ENCODE measurements at places on chromosomes 1 and 21.

GRCh38 chr1:171397851-171398469 lies 84.0 kb downstream of the FMO4 start:
- DNase-seq: no peak

GRCh38 chr1:20552728-20553445 lies 514 bp downstream of the FAM43B start:
- no peak for DNase-seq

DNA sequence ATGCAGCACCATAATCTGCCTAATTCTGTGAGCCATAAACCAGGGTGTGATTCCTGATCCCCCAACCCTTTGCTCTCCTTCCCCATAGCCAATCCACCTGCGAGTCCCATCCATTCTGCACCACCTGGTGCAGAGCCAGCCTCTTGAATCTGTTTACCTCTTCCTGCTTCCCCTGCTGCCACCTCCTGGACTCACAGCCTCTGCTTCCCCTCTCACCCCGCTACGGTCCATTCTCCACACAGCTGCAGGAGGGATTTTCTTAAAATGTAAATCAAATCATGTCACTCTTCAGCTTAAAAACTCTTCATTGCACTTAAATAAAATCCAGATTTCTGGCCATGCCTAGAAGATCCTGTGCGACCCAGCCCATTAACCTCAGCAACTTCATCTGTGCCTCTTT lies 186.7 kb downstream of the FOXD2 start:
- no peak for DNase-seq

- no peak for DNase-seq
Observed at GRCh38 chr1:42825036-42825851, 8.0 kb upstream of the SVBP start.

GRCh38 chr1:86085741-86086409 lies 70.7 kb downstream of the COL24A1 start:
- no peak for DNase-seq

DNA sequence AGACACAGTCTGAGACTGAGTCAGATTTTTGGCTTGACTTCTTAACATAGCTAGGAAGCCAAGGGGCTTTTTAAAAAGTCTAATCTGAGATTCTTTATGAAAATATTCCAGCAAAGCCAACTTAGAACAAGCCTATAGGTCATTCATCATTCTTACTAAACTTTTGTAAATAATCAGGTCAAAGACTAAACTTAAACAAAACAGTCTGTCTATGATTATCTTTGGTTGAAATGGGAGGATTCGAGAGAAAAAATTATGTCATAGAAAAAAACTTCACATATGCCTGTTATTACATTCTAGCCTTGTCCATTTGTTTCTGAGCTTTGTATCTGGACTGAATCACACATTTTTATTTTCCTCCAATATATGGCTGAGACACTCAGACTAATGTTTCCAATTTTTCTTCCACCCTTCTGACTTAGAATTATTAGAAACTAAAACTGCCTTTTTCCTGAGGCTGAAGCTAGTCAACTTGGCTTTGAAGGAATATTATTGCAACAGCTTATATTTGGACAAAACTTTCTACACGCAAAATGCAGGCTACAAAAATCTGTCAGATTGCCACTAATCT lies 83.3 kb downstream of the ETS2 start:
- DNase-seq: no peak

- no peak for DNase-seq
Observed at GRCh38 chr1:20125100-20125499, 5.8 kb upstream of the PLA2G2D start.

DNA sequence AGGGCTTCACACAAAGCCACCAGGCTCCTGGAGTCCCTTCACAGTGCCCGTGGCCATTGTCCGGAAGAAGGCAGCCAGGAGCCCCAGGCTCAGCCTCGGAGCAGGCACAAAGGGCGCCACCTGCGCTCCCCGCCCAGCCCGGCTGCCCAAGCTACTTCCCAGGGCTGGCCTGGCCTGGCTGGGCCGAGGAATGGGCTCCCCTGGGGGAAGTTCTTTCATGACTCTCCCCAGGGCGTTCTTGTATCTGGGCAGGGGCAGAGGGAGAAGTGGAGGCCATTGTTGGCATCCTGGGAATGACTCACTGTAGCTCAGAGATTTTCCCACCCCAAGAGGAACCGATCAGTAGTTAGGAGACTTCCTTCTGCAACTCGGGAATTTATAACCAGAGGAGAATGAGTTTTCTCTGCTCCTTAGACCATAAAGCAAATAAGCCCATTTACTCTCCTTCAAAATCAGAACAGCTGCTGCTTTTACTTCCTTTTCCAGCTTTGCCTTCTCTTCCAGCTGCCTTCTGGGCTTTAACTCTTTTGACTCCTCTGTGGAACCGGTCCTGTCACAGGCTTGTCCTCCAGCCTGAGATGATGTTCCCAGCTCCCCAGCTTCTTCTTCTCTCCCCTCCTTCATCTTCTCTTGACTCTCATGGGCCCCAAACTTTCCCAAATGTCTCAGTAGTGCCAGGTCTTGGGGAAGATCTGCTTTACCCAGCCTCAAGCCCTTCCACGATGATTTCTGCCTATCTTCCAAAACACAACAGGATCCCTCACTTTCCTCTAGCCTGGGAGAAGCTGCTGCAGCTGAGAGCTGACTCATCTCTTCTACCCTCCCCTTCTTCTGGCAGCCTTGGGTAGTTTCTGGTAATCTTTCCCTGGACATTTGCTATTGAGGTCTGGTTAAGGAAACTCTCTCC lies 118.7 kb upstream of the CD34 start:
- no peak for DNase-seq

DNA sequence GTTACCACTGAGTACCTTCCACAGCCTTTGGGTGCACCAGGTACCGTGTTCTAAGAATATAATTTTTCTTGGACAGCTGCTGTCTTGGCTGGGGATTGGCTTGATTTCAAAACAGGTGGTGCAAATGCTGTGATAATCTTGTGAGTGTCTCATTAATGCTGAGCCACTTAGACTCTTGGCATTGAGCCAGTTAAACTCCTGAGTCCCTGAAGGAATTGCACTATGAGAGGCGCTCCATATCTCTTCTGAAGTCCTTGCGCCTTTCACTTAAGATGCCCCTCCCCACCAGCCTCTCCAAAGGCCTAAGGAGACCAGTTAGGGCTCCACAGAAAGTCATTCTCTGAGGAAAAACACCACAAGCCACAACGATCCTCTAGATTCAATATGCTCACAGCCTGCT lies 51.0 kb downstream of the BACH1 start:
- no peak for DNase-seq

- no peak for DNase-seq
Observed at GRCh38 chr1:178438432-178438831, 58.3 kb downstream of the CLEC20A start.

DNA sequence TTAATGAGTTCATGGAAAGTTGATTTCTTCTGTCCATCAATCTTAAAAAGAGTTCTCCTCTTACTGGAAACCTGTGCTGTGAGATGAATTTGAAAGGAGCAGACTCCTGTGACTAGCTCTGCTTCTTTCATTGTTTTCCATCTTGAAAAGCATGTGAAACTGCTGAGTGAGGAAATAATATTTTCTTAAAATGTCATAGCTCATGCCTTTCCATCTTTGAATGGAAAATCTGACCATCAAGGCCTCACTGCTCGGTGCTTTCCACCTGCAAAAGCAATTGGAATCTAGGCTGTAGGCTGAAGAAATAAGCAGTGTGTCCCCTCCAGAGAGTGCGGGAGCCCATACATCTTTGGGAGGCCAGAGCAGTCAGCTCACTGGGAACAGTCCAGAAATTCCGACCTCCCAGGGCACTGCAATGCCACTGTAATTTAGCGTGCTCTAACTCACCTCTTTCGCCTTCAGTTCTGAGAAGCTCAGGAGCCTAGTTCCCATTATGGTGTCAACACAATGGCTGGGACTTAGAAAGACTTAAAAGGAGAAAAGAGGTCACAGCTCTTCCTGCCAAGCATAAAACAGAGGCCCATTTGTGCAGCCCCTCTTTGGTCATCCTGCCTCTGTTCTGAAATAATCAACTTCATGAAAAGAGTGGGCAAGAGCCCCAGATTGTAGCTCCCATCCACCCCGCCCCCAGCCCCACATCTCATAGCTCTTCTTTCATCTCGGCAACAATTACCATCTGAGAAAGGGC lies 50.4 kb upstream of the F3 start:
- no peak for DNase-seq

- DNase-seq: no peak
Observed at GRCh38 chr1:232667094-232667777, 37.3 kb upstream of the SIPA1L2 start.

- no peak for DNase-seq
Observed at GRCh38 chr1:114062477-114063099, 83.3 kb downstream of the OLFML3 start.

GRCh38 chr1:207393610-207394009 lies 60.5 kb upstream of the CR2 start:
- no peak for DNase-seq

GRCh38 chr1:9340864-9341263 lies 48.2 kb downstream of the SPSB1 start:
- no peak for DNase-seq

DNA sequence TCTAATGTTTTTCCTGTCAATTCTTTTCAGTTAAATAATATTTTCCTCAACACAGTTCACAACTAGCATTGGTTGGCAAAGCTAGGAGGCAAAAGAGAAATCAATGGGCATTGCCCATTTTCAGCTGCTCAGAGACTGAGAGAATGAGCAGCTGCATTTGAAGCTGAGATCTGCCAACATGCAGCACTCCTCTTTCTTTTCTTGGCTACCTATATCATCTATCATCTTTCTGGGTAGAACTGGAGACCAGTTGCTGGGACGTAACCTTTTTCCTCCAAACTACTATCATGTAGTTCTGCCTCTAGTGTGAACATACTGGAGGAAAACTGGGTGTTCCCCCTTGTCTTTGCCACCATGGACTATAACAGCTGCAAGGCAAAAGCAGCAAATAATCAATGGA lies 22.9 kb downstream of the CHODL start:
- DNase-seq: no peak

- DNase-seq: no peak
Observed at GRCh38 chr1:235867903-235868469, 1.3 kb upstream of the LYST start.

GRCh38 chr1:179366093-179366800 lies 476 bp downstream of the AXDND1 start:
- DNase-seq: no peak

DNA sequence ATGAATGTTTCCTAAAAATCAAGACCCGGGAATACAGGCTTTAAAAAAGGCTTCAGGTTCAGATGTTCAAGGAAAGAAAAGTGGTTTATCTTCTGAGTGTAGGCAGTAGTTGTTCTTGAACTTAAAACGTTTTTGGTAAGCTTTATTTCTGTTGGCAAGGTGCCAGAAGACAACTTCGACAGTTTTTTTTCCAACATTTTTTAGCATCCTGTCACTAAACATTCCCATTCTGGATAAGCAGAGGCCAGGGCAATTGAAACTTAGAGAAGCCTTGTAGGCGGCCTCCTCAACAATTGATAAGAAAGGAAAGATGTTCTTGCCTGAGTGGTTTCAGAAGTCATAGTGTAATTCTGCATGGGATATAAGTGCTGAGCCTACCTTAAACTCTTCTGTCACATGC lies 66.7 kb downstream of the PATJ start:
- DNase-seq: no peak

DNA sequence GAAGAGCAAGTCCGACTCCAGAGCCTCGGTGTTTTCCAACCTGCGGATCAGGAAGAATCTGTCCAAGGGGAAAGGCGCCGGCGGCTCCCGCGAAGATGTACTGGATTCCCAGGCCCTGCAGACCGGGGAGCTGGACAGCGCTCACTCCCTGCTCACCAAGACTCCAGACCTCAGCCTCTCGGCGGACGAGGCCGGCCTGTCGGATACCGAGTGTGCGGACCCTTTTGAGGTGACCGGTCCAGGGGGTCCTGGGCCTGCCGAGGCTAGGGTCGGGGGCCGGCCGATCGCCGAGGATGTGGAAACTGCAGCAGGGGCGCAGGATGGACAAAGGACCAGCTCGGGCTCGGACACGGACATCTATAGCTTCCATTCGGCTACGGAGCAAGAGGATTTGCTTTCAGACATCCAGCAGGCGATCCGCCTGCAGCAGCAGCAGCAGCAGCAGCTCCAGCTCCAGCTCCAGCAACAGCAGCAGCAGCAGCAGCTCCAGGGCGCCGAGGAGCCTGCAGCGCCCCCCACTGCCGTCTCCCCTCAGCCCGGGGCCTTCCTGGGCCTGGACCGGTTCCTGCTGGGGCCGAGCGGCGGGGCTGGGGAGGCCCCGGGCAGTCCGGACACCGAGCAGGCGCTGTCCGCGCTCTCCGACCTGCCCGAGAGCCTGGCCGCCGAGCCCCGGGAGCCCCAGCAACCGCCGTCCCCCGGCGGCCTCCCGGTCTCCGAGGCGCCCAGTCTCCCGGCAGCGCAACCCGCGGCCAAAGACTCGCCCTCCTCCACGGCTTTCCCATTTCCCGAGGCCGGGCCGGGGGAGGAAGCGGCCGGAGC lies 827 bp downstream of the FMN2 start:
- no peak for DNase-seq

DNA sequence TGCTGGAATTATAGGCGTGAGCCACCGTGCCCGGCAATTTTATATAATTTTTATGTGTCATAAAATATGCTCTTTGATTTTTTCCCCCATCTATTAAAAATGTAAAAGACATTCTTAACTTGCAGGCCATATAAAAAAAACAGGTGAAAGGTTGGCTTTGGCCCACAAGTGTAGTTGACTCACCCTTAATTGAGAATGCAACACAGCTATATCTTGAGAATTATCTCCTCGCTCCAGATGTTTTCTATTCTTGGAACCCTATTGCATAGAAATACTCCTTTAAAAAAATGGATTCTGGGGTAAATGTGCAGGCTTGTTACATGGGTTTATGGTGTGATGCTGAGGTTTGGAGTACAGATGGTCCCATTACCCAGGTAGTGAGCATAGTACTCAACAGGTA lies 112.0 kb downstream of the ST3GAL3 start:
- DNase-seq: no peak

GRCh38 chr1:224124220-224124619 lies 10.3 kb downstream of the FBXO28 start:
- no peak for DNase-seq

DNA sequence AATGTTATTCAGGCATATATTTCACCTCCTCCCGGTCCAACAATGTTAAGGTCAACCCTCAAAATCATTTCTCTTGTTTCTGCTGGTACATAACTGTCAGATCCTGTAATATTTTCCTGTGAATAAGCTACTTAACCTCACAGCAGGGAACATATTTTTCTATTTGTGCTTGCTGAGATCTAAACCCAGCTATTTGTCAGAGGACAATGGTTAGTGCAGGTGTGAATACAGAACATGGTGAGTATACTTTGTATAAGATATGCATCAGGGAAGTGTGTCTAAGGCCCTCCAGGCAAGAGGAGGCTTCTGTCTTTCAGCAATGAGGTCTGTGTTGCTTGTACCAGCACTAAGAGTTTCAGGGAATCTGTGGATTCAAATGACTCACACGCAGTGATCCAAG lies 970.6 kb downstream of the NCAM2 start:
- no peak for DNase-seq

GRCh38 chr1:205458777-205459566 lies 3.1 kb upstream of the BLACAT1 start:
- no peak for DNase-seq

GRCh38 chr1:22562584-22563583 lies at the start of gene EPHA8:
Gene EPHA8 (plus strand): TSS chr1:22563489. CDS start chr1:22563636, 147 bp downstream.
- no peak for DNase-seq

GRCh38 chr1:30691480-30691879 lies 31.9 kb downstream of the MATN1 start:
- DNase-seq: no peak
